ENCODE measurements at places on chromosomes 1 and 21. TPM values are rescaled to one million over a fixed set of nuclear protein-coding genes. Genes with fewer than 3 reads are reported as not detected.

Gene UBXN10
- not detected for total RNA-seq

Gene KCNT2
- total RNA-seq: 4.8 TPM

Gene LHX8
- not detected for total RNA-seq

Gene HMGCL
- 47.5 TPM for total RNA-seq

Gene AVPR1B
- not detected for total RNA-seq

Gene KCNJ10
- not detected for total RNA-seq

Gene PRR9
- total RNA-seq: not detected

Gene MORC3
- 43.7 TPM for total RNA-seq

Gene CLDN17
- not detected for total RNA-seq

Gene OR11L1
- not detected for total RNA-seq

Gene PRSS38
- total RNA-seq: not detected

Gene FALEC
- not detected for total RNA-seq

Gene HSD3B2
- not detected for total RNA-seq

Gene FAM131C
- under 0.01 TPM for total RNA-seq

All from smooth muscle cell of the umbilical artery (primary cell).